Activated CD4-positive, alpha-beta T cell treated with anti-CD3 and anti-CD28 coated beads, Interleukin-2, amount 50 U/mL, for 16 hours (primary cell): ENCODE measurements at places on chromosomes 16 and 17.
A peak's percentile ranks its signal among the peaks of the same experiment; 100 is the strongest.

GRCh38 chr17:34312080-34312479, 7.2 kb upstream of the CCL8 start:
- no peak for DNase-seq

GRCh38 chr17:63631062-63631461, 8.8 kb downstream of the MAP3K3 start:
- DNase-seq = no peak

GRCh38 chr16:53502331-53503269, at the start of gene AKTIP:
Gene AKTIP (minus strand): TSS chr16:53503209. CDS start chr16:53500259, 2,950 bp downstream.
- DNase-seq = no peak

DNA sequence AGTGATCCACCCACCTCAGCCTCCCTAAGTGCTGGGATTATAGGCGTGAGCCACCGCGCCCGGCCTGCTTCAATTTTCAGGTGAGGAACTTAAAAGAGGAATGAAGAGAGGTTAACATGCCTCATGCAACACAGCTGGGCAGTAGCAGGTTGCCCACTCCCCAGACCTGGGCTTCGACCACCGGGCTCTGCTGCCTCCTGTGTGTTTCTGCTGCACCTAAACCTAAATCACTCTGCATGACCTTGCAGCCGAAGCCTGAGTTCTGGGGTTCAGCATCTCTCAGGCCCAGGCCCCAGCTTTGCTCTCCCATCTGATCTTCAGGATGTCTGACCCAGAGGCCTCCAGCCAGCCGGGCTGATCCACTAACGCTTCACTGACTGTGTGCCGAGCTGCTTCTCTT, 112.6 kb downstream of the OR1D5 start:
- DNase-seq = no peak

GRCh38 chr16:54411544-54411943, 125.0 kb upstream of the IRX3 start:
- no peak for DNase-seq

GRCh38 chr16:13999071-13999894, 71.8 kb upstream of the MRTFB start:
- no peak for DNase-seq

DNA sequence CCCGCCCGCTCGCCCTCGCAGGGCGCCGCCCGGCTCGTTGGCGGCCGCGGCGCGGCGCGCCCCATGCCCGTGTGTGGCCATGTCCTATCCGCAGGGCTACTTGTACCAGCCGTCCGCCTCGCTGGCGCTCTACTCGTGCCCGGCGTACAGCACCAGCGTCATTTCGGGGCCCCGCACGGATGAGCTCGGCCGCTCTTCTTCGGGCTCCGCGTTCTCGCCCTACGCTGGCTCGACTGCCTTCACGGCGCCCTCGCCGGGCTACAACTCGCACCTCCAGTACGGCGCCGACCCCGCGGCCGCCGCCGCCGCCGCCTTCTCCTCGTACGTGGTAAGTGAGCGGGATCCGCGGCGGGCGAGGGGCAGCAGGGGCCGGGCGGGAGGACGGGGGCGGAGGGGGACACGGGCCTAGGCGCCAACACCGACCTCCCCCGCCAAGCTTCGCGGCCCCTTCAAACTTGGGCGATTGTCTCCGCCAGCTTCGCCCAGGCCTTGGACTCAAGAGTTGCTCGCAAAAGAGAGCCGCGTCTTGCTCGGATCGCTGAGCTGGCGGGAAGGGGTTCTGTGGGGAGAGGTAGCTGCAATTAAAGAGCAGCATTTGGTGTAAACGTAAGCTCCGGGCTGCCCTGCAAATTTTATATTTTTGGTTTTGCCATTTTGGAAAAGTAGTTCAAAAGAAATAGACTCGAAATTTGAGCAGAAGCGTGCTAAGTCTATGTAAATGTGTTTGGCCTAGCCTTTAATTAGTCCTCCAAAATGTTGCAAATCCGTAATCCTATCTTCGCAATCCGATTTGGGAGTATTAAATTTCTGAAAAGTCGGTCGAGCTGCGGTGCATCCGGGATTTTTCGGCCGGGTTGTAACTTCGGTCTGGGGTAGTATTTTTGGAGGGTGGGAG, 702 bp downstream of the IRX5 start:
- DNase-seq = no peak

DNA sequence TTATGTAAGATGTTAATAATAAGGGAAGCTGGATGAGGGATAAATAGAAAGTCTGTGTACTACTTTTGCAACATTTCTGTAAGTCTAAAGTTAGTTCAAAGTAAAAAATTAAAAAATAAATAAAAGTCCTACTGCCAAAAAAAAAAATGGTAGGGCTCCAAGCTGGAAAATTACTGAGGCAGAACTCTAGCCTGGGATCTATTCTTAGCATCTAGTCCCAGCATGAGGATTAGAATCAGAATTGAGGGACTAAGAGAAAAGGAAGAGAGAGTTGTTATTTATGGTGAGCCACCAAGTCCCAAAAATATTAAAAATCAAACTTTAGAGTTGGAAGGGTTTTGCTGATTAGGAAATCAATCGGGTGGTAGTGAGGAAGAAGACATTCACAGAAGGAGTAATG, 110.3 kb downstream of the CYB561 start:
- no peak for DNase-seq

DNA sequence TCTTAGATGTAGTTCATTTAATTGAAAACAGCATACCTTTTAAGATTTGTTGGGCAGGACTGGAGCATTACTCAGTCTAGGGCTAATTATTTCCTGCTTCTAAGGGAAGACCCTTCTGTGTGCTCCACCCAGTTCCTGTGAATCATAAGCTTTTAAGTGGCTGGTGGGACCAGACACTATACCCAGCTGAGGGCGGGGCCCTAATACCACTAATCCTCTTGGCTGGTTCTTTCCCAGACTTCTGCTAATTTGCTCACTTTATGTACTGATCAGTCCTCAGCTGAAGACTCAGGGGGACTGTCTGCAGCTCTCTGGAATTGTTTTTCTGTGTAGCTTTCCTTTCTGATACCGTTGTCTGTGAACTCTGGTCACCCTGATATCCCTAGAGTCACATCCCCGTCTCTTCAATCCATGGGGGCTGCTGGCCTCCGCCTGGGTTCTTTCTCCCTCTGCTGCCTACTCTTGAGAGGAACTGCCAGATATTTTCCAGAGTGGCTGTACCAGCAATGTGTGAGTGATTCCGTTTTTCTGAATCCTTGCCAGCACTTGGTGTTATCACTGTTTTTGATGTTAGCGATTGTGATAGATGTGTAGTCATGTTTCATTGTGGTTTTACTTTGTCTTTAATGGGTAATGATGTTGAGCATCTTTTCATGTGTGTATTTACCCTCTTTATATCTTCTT, 35.1 kb downstream of the MFSD11 start:
- DNase-seq = peak; percentile 43

GRCh38 chr17:4087911-4088693, 54.7 kb downstream of the ZZEF1 start:
- no peak for DNase-seq

- DNase-seq = no peak
Observed at GRCh38 chr17:58902322-58902721, 146.7 kb downstream of the PPM1E start.

- DNase-seq = no peak
Observed at GRCh38 chr17:77381731-77382130, 241.0 kb downstream of the SEC14L1 start.

DNA sequence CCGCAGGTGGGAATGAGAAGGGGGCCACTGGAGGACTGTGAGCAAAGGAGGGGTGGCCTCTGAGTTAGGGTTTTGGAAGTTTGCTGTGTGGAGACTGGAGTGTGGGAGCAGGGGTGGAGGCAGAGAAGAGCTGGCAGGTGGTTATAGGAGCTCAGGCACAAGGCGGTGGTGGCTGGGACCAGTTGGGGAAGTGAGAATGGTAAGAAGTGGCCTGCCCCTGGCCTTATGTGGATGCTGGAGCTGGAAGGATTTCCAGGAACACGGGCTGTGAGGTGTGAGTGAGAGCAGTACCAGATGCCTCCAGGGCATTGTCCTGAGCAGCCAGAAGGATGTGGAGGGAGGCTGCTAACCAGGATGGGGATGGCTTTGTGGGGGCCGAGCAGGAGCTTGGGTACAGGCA, 277.2 kb downstream of the SNX29 start:
- DNase-seq = no peak

GRCh38 chr16:2753733-2754020, 1.2 kb downstream of the SRRM2 start:
- no peak for DNase-seq

DNA sequence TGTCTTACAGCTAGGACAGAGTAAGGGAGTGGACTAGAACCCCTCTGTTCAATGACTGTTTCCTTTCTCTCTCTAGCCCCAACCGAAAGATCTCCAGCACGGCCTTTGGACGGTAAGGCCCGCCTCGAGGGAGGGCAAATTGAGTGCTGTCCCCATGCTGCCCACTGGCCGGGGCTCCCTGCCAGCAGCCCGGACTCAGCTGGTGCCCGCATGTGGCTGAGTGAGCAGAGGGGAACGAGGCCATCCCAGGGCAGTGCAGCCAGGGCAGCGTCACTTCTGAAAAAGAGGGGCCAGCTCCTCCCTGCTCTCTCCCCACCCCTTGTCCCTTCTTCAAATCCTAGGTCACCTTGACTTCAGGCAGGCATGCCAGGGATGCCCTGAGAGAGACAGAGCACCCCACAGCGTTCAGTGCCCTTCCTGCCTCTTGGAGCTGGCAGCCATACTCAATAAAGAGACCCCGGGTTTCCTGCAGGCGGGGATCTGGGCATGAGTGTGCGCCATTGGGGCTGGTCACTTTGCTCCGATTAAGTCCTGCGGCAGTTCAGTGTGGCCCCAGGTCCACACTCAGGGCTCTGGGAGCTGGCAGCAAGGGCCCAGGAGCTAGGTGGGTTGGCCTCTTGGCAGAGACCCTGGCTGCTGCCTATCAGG, 130.9 kb downstream of the RAB11FIP4 start:
- DNase-seq = no peak

- no peak for DNase-seq
Observed at GRCh38 chr17:50057521-50057991, 1.6 kb downstream of the ITGA3 start.

- no peak for DNase-seq
Observed at GRCh38 chr17:1232331-1232730, 37.9 kb upstream of the BHLHA9 start.

- no peak for DNase-seq
Observed at GRCh38 chr16:25834101-25834500, 142.3 kb downstream of the HS3ST4 start.

GRCh38 chr16:88739139-88739976, 33.1 kb downstream of the CTU2 start:
- no peak for DNase-seq

DNA sequence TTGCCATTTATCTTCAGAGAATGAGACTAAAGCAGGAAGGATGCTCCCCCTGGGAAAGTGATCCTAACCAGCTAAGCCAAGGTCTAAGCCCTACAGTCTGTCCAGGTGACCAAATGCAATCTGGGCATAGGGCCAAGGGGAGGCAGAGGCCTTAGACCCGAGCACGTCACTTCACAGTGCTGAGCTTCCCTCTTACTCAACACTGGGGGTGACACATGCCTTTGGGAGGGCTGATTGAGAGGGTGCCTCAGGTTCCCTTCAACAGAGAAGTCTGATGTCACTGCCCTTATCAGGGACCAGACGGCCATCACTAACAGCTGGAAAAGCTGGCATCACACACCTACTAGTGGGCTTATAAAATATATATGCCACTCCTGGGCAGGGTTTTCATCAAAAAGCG, 4.0 kb downstream of the CIAO2B start:
- no peak for DNase-seq

DNA sequence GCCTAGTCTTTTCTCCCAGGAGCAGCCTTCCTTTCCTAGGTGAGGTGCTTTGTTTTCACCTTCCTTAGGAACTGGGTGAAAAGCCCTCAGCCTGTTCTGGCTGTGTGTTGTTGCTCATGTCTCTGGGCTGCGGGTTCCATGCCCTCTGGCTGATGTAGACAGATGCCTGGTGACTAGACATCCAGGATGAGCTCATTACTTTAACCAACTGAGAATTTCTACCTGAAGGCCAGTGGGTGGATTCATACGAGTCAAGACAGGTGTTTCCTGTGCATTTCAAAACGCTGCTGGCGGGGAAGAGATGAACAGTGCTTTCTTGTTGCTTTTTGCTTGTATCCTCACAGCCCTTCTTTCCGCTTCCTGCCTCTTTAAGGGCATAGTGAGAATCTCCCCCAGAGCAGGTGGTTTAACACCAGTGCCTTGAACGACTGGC, 22.3 kb downstream of the SAP30BP start:
- peak; percentile 54 for DNase-seq

DNA sequence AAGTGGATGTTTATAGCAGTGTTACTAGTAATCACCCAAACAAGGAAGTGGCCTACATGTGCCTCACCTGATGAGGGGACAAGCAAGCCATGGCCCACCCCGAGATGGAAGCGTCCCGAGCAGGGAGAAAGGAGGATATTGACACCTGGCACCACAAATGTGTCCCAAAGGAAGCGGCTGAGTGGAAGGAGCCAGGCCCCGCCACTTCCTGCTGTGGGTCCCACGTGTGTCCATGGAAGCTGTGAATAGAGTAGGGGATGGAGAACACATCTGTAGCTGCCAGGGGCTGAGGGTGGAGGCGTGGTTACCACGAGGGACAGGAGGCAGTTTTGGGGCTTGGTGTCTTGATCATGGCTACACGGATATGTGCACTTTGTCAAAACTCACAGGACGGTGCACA, 49.2 kb downstream of the KCNJ12 start:
- no peak for DNase-seq

GRCh38 chr17:2181206-2181896, 122.2 kb downstream of the SMG6 start:
- no peak for DNase-seq

- no peak for DNase-seq
Observed at GRCh38 chr16:47342055-47342454, 118.8 kb downstream of the ITFG1 start.

DNA sequence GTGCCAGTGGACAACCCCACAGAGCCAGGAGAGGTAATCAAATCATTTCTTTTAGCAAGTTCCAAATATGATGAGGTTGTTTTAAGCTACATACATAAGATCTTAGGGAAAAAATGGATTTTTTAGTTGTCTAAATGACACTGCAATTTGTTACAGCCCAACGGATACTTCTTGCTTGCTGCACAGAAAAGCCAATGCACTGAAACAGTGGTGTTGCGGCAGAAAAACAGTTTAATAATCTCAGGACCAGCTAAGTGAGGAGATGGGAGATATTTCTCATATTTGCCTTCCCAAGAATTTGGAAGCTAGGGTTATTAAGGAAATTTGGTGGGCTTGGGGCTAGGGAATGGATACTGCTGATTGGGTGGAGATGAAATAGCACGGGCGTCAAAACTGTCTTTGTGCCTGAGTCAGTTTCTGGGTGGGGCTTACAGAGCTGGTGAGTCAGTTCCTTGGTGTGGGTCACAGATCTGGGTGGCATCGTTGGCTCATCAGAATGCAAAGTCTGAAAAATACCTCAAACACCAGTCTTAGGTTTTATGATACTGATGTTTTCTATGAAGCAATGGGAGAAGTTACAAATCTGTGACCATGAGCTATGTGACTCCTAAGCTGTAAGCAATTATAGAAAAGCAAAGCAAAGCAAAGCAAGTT, 255.4 kb downstream of the IRX3 start:
- no peak for DNase-seq

DNA sequence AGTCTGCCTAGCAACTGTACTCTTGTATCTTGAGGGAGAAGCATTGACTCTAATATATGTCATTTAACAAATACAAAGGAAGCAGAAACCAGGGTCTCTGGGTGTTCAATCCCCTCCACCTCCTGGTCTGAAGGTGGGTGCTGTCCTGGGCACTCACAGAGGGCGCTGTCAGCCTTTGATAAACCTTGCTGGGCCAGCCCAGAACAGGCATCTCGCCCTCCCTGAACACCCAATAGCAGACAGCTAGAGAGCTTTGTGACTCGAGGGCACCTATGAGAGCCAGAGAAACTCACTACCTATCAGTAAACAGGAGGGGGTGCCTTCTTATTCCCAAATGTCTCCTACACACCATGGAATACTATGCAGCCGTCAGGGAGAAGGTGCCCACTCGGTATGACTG, 6.4 kb upstream of the PIPOX start:
- DNase-seq = no peak

GRCh38 chr16:12601290-12601900, 202.3 kb downstream of the CPPED1 start:
- no peak for DNase-seq
